ENCODE measurements at places on chromosomes 4 and X.
A peak's percentile ranks its signal among the peaks of the same experiment; 100 is the strongest.

DNA sequence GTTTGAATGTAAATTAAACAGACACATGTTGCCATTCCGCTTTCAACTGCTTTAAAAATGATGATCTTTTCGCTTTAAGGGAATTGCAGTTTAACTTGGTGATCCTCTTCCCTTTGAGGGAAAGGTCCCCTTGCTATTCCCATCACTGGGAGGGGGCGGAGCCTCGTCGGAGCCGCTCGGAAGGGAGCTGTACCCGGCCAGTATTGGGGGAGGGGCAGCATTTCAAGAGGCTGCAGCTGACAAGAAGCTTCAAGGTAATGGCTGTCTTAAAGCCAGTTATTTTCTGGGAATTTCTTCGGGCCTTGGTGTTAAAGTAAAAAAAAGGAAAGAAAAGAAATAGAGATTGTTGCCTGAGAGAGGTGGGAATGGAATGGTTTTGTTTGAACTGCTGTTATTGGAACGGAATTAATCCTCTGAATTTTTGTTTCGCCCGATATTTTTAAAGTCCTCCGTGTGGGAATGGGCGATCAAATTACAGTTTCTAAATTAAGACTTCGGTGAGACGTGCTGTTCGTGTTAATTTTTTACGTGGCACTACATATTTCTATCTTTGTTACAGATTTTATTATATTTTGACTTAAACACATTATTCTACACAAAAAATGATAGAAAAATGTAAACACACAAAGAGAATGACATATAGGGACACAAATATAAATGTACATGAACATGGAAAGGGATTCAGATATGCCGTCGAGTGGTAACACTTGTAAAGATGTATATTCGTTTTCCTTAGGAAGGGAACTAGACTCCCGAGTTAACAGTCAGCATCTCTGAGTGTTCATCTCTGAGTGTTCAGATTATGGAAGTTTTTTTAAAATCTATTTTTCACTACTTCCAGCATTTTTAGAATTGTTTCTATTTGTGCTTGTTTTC, 9.2 kb downstream of the PWWP3B start:
- peak; percentile 26 for DNase-seq

DNA sequence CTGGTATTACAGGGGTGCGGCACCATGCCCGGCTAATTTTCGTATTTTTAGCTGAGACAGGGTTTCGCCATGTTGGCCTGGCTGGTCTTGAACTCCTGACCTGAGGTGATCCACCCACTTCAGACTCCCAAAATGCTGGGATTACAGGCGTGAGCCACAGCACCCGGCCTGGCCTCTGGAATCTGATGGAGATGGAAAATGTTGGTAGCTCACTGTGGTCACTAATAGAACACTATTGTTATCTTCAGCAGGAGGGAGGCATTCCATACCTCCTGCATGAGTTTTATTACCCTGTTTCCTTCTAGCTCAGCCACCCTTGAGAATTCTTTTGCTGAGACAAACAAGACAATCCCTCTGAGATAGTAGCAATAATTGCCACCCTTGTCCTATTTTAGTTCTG, 105.0 kb downstream of the SHROOM3 start:
- no peak for DNase-seq

DNA sequence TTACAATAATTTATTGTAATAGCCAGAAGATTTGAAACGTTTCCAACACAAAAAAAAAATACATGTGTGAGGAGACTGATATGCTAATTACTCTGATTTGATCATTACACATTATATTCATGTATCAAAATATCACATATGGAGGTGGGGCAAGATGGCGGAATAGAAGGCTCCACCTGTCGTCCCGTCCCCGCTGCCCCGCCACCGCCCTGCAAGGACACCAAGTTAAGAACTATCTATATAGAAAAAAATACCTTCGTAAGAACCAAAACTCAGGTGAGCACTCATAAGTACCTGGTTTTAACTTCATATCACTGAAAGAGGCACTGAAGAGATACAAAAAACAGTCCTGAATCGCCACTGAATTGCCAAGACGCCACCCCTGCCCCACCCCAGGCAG, 60.9 kb upstream of the SCRG1 start:
- DNase-seq: no peak

- DNase-seq: no peak
These were observed 141.3 kb downstream of the CPE start for GRCh38 chr4:165520086-165520485.

DNA sequence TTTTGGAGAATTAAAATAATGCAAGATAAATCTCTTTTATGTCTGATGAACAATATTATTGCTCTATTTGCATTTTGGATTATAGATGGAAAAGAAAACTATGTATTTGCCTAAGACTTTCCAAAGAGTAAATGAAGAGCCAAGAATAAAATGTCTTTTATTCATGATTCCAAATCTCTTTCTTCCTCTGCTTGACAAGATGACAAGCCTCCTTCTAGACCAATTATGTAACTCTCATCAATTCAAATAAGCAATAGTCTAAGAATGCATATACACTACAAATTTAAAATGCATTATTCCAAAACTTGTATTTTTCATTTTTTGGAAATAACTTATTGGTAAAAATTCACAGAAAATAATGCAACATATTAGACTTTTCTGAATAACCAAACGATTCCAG, 377.3 kb downstream of the GASK1B start:
- DNase-seq: no peak

DNA sequence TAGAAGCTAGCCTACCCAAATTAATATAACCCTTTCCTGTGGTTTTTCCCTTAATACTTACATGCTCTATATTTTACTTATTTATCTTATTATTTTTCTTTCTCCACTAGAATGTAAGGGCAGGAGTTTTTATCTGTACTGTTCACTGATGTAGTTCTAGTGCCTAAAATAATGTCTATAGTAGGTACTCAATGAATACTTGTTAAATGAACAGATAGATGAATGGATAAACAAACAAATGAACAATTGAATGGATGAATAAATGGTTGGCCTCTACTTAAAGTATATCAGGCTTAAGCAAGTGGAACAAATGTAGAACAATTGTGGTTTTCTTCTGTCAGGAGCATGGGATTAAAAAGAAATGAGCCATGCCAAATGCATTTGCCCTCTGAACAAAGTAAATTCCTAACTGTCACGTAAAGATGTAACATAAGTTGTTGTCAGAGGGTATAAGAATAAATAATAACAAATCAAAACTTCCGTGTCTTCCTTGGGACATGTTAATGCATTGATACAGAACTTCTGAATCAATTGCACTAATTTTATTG, 54.1 kb downstream of the SYTL5 start:
- no peak for DNase-seq

- DNase-seq: no peak
These were observed 42.6 kb downstream of the SHROOM4 start for GRCh38 chrX:50771382-50771781.

- DNase-seq: no peak
These were observed 137.4 kb downstream of the CEP135 start for GRCh38 chr4:56086073-56086541.

DNA sequence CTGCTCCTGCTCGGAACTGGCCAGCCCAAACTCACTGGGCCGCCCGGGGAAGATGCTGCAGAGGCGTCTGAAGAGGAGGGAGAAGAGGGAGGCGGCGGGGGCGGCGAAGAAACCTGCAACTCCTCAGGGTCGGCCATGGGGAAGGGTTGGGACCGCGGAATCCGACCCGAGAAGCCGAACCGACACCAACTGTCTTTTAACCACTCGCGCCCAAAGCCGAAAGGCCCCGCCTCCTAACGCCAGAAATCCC, at the start of gene C4orf46:
TSS of gene C4orf46 (minus strand) at position 223 of the 250 bp plus-strand sequence. CDS start at position 137, 86 bp downstream.
- no peak for DNase-seq

- no peak for DNase-seq
These were observed 63.7 kb downstream of the ADAMTS3 start for GRCh38 chr4:72505314-72505744.

GRCh38 chrX:118945921-118946320, 28.5 kb upstream of the LONRF3 start:
- DNase-seq: no peak

GRCh38 chr4:139851133-139851532, 185.5 kb downstream of the MGST2 start:
- no peak for DNase-seq

DNA sequence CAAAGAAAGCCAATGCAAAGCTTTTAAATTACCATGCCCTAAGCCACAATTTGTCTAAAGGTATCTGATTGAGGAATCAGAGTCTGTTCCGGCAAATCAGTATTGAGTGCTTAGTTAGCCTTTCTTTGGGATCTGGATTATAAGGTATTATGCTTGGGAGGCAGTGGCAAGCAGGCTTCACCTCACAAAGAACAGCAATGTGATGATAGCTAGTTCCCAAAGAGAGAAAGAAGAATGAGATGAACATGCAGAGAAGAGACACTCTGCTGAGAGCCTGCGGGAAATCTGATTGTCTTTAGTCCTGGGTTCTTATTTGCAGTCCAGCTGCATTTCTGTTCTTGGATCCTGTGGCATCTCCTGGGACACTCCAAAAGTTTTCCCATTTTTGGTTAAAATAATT, 35.2 kb downstream of the WDFY3 start:
- DNase-seq: no peak

- DNase-seq: no peak
These were observed 296.2 kb upstream of the AMOT start for GRCh38 chrX:113136836-113137235.

- no peak for DNase-seq
These were observed 117.0 kb downstream of the CHRDL1 start for GRCh38 chrX:110678591-110678990.

- no peak for DNase-seq
These were observed 31.9 kb upstream of the TLR2 start for GRCh38 chr4:153652051-153652784.

GRCh38 chr4:54897590-54897989, 227.8 kb downstream of the KDR start:
- no peak for DNase-seq

DNA sequence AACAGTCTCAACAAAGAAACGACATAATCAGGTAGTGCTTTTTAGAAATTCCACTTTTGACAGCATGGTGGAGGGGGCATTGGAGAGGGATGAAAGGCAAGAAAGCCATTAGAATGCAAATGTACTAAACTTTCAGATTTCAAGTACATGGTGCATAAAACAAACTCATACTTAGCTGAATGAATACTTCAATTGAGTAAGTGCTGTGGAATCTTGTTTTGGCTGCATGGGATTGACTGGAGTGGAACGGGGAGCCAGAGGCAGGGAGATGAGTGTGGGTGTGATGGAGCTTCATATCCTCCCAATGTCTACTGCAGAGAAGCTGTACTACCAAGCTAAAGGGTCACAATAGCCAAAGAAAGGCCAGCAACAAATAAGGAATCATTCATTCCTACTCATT, 52.4 kb downstream of the USP46 start:
- no peak for DNase-seq

GRCh38 chrX:66020631-66021334, 19.1 kb downstream of the VSIG4 start:
- no peak for DNase-seq

DNA sequence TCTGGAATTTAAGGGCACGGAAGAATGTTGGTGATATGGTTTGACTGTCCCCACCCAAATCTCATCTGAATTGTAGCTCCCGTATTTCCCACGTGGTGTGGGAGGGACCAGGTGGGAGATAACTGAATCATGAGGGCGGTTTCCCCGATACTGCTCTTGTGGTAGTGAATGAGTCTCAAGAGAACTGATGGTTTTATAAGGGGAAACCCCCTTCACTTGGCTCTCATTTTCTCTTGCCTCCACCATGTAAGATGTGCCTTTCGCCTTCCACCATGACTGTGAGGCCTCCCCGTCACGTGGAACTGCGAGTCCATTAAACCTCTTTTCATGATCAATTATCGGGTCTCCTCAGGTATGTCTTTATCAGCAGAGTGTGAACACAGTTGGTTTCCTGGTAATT, 25.6 kb upstream of the DHRSX start:
- DNase-seq: no peak

DNA sequence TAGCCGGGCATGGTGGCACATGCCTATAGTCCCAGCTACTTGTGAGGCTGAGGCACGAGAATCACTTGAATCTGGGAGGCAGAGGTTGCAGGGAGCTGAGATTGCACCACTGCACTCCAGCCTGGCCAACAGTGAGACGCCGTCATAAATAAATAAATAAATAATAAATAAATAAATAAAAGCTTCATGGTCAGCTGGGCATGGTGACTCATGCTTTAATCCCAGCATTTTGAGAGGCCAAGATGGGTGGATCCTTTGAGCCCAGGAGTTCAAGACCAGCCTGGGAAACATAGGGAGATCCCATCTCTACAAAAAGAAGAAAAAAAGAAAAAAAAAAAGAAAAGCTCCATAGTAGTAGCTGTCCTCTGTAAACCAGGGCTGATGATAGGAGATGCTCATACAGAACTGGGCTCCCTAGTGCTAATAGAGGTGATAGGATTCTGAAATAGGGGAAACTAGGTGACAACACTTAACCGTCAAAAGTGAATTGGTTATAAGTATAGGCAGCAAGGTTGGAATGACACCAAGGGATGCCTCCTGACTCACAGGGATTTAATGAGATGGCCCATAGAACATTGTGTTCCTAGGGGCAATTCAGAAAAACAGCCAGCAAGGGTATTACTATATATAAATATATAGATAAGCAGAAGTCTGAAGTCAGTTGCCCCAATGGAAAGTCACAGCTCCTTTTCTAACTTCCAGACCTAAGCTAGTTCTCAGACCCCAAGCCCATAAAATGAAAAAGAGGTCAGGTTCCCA, 41.8 kb upstream of the ARHGEF6 start:
- no peak for DNase-seq

Data from right lung (tissue), 10 donors.